ENCODE measurements at places on chromosomes 1 and 21. TPM values are rescaled to one million over a fixed set of nuclear protein-coding genes. Genes with fewer than 3 reads are reported as not detected.

GBP2 gene
- 3.8 TPM for polyA plus RNA-seq

DCST2 gene
- 2.1 TPM for polyA plus RNA-seq

STUM gene
- 1.9 TPM for polyA plus RNA-seq

LCE1E gene
- not detected for polyA plus RNA-seq

PRRX1 gene
- 11.0 TPM for polyA plus RNA-seq

STYXL2 gene
- polyA plus RNA-seq: 0.47 TPM

DNA sequence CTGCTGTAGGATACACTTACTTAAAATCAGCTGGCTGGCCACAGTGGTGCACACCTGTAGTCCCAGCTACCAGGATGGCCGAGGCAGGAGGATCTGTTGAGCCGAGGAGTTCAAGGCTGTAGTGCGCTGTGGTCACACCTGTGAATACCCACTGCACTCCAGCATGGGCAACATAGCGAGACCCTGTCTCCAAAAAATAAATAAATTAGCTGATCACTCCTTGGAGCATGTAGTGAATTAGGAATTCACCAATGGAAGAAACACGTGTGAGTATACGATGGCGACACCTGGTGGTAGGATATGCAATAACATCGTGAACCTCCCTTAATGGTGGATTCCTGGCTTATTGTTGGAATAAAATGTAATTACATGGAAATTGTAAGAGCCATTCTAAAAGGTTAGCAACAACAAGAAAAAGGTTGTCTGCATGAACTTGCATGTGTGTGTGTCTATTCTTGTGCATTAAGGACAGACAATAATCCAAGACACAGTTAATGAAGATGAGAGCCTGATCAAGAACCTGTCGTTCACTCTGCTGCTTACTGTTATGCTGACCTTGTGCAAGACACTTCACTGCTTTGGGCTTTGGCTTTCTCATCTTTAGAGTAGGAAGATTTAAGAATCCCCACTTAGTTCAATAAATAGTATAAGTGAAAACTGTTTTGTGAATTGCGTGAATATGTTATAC is 38.6 kb upstream of the COX20 start:
- DNase-seq: peak; percentile 45

DNA sequence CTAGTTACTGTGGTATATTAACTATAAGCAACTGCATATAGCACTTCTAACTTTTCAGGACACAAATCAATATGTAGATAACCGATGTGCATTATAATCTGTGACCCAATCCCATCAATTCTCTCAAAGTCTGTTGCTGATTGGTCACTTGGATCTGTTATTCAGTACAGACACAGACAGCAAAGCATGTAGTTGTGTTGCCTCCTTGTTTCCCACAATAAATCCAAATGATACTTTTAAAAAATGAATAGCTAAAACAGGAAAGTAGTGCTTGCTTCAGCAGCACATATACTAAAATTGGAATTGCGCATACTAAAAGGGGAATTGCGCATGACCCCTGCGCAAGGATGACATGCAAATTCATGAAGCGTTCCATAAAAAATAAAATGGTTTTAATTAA is 28.1 kb downstream of the NDC1 start:
- DNase-seq: no peak

DNA sequence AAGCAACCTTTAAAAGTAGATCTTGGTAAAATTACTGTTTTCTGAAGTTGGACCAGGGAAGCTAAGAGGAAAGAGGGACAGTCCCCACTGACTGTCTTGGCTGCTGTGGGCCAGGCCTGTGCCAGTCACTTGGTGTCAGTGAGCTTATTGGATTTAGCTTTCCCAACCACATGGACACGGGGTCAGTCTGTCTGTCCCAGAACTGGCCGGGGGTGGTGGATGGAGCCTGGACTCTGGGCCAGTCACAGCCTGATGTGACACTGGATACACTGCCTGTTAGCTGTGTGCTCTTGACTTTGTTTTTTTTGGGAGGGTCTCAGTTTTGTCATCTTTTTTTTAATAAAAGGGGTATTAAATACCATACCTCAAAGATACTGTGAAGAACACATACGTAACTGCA is 96.7 kb downstream of the GALNT2 start:
- no peak for DNase-seq

DNA sequence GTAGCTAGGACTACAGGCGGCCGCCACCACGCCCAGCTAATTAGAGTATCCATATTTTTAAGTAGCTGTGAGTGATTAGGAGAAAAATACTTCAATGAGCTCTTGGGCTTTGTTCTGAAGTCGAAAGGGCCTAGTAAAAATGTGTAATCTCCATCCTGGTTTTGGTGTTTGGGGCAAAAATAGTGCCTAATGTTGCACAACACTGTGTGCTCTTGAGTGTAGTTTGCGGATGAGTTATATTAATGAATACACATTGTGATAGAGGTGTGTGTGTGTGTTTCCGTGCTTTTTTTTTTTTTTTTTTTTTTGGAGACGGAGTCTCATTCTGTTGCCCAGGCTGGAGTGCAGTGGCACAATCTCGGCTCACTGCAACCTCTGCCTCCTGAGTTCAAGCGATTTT is 6.3 kb upstream of the ARID1A start:
- no peak for DNase-seq

DNA sequence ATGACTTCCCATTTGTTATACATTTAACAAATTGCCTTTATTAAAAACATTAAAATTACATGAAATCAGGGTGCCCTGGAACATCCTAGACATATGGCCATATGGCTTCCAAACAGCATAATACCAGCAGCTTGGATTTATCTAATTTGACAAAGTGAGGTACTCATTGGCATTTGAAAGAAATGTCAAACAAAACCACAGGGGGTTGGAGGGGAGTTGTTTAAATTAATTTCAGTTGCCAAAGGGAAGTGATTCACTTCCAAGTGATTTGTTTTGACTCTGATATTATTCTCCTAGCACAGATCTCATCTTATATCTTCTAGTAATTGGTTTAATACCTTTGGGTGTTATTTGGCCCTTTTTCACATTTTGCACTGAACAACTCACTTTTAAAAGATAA is 24.5 kb upstream of the POU2F1 start:
- no peak for DNase-seq

DNA sequence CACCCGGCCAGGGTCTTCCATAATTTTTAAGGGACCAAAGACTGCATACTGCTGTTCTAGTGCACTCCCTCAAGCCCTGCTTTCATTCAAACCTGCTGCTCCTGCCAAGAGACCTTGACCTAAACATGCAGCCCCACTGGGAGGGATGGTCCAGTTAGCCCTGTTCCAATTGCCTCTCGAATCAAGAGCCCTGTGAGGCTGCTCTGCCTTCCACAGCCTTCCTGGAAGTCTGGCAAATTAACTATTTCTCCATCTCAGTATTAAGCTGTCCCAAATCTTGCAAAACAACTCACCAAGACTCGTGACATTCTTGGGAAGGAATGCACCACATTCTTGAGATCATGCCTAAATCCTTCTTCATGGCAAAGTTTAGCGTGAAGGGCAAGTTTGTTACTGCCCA is 231.3 kb downstream of the C1orf94 start:
- DNase-seq: no peak

GRCh38 chr1:941588-942383 is 17.3 kb downstream of the NOC2L start:
- DNase-seq: peak; percentile 79

DNA sequence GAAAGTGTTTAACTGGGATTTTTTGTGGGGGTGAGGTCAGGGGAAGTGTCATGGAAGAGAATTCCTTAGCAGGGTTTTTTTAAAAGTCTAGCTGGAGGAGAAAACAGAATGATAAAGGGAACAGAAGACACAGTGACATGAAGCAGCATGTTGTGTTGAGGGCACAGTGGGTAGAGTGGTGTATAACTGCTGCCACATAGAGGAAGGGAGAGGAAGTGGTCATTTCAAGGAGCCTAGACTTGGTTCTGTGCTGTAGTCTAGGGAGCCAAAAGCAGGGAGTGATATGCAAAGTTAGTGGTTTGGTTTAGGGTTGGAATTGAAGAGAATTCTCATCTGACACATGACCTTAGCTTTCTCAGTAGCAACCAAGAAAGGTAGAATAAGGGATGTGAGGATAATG is 10.2 kb downstream of the EEIG2 start:
- DNase-seq: no peak

DNA sequence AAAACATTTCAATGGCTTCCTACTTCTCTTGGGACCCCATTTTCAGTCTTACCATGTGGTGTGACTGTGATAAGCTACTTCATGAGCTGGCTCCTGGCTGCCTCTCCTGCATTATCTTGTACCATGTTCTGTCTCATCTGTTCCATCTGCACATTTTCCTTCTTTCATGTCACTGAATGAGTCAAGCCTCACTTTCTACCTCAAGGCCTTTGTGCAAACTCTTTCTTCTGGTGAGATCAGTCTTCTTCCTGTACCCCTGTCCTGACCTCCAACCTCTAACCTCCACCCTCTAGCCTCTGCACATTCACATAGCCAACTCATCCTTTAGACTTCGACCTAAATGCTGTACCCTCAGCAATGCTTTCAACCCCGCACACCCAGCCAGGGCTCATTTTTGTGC is 9.6 kb upstream of the FAM78B start:
- DNase-seq: no peak

DNA sequence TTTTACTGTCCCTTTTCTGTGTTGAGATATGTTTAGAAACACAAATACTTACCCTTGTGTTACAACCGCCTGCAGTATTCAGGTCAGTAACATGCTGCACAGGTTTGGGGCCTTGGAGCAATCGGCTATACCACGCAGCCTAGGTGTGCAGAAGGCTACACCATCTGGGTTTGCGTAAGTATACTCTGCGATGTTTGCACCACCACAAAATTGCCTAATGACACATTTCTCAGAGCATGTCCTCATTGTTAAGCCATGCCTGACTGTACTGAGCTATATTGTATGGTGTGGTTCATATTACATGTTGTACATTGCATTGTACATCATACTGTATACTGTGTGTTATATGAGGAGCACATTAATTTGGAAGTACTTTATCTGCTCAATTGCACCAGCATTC is 247.4 kb downstream of the RHOU start:
- no peak for DNase-seq

DNA sequence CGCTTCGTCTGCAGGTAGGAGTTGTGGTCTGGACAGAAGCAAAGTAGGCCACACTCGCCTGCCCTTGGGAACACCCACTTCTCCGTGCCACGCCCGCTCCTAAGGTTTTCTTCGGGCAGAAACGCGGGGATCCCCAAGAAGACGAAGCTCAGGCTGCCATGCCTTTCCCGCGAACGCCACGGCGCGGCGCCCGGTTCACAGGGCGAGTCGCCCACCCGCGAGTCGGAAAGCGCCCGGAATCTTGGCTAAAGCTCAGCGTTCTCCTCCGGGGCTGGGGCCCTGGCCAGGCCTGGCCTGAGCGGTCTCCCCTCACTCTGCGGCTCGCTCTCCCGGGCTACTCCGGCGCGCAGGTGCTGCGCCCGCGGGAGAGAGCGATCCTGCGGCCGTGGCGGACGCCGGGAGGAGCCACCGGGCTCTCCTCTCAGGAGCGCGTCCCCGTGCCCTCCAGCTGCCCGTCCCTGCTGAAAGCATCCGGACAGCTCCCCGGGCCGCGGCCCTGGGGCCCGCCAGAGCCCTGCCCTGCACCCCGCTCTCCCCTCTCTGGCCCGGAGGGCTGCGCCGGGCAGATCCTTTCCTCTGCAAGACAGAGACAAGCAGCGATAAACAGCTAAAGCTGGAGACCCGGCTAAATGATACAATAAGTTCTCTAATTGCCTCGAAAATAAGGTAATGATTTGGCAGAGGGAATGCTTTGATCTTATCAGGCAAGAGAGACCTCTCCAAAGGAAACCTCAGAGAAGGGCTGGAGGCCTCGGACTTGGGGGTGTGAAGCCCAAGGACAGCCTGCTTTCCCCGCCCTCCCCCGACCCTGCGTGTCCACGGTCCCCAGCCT is 6.7 kb upstream of the WNT2B start:
- DNase-seq: no peak

DNA sequence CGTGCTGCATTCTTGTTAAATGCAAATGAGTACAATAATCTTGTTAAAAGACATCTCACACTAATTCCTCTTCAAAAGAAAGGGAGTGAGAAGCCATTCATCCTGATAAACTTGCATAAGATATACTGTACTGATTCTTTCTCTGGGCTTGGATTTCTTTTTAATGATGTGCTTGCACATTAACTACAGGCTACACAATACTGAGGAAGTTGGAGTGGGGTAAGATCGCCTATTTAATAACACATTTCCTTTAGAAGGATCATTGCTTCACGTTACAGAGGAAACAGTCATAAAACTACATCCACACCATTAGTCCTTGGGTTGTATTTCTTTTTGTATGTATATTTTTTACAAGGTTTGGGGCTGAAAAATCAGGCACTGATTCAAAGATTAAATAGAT is 36.6 kb downstream of the NRIP1 start:
- no peak for DNase-seq

GRCh38 chr1:229905031-229905545 is 161.9 kb upstream of the GALNT2 start:
- no peak for DNase-seq

DNA sequence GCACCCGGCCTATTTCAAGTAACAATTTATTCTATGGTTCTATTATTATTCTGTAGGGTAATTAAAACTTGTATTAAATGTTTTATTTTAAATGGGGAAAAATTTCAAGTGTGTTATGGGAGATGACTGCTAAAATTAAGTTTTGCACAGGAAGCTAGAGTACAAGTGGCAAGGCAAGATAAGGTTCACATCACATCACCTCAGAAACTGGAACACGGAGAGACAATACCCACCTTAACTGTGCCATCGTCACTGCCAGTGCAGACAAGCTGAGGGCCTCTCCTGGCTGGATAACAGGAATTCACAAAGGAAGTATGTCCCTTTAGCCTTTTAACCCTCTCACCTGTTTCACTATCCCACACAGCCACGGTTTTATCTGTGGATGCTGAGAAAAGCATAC is 7.6 kb downstream of the SNRNP40 start:
- DNase-seq: no peak

- DNase-seq: no peak
Measured at GRCh38 chr1:50894340-50894739, 65.7 kb downstream of the FAF1 start.

DNA sequence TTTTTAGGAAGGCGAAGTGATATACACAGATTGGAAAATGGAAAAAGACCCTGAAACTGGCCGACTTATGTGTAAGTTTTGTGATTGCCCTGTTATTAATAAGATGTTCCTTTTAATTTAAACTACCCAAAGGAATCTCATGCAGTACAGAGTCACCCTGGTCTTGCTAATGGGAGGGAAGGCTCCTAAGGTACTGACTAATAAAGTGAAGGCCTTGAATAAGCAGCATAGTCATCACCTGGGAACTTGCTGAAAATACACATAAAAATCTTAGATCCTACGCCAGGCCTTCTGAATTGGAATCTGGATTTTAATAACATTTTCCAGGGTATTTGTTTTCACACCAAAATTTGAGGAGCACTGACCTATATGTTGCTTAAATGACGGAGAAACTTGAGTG is 73.4 kb upstream of the MCOLN3 start:
- DNase-seq: no peak

GRCh38 chr1:205989786-205990185 is 13.4 kb downstream of the RAB7B start:
- no peak for DNase-seq

- DNase-seq: no peak
Measured at GRCh38 chr1:203336097-203336496, 14.8 kb downstream of the FMOD start.

Measured in right renal pelvis (tissue), 4 donors.